SW 1271 (cell line): ENCODE measurements at places on chromosomes 2 and 18.

GRCh38 chr2:190367091-190367490 lies 23.7 kb downstream of the INPP1 start:
- DNase-seq, result no peak

- no peak for DNase-seq
Observed at GRCh38 chr2:46612675-46613074, 133.3 kb downstream of the TMEM247 start.

GRCh38 chr2:232420463-232421188 lies 14.0 kb downstream of the ALPG start:
- no peak for DNase-seq

- DNase-seq, result no peak
Observed at GRCh38 chr2:100012561-100012960, 129.8 kb downstream of the AFF3 start.

- DNase-seq, result no peak
Observed at GRCh38 chr2:217913436-217913835, 89.4 kb downstream of the TNS1 start.
